ENCODE measurements at places on chromosomes 11 and 22.

- no peak for DNase-seq
Measured at GRCh38 chr11:116044941-116045340, 540.7 kb upstream of the CADM1 start.

- no peak for DNase-seq
Measured at GRCh38 chr11:113587308-113587739, 112.1 kb upstream of the DRD2 start.

GRCh38 chr22:36612458-36612857, 83.5 kb upstream of the EIF3D start:
- no peak for DNase-seq

- DNase-seq = no peak
Measured at GRCh38 chr11:12862696-12863469, 146.2 kb upstream of the RASSF10 start.

DNA sequence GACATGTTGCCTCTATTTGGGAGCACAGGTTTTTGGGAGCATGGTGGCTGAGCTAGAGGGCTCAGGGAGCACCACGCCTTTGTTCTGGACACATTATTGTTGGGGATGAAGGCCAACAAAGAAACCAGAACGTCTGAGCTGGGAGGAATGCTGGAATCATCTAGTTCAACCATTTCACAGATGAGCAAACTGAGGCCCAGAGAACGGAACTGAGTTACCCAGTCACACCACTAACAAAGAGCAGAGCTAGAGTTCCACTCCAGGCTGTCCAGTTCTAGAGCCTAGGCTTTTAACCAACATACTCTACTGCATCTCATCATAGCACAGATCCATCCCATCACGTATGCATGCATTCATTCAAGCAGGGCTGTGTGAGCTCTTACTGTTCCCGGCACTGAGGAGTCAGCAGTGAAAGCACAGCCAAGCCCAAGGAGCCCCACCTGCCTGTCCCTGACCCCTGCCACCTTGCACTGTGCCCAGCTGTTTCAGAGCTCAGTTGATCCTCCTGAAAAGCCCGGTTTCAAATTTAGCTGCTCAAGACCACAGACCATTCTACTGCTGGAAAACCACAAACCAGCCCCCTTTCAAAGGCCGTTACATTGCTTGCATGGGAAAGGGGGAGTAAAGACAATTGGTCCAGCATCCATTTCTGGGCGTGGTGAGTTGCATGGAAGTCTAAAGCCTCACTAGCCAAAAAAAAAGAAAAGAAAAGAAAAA, 16.9 kb upstream of the TCF20 start:
- DNase-seq = no peak

DNA sequence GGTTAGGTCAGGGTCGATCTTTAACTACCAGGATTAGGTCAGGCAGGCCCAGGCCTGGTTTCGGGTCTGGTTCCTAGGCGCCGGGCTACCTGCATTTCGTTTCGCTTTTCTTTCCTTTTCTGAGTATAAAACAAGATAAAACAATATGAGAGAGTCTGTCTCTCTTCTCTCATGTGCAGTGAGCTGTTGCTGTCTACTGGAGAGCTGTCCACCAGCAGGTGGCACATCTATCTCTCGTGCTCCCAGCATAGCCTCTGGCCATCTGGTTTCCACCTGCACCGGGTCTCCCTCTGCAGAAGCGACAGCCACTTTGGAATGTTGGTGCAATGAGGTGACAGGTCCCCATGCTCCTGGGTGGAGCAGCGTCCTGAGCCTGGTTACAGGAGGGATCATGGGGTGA, 27.6 kb downstream of the RIBC2 start:
- DNase-seq = no peak

GRCh38 chr11:57325735-57326048, 940 bp upstream of the TNKS1BP1 start:
- DNase-seq = no peak

DNA sequence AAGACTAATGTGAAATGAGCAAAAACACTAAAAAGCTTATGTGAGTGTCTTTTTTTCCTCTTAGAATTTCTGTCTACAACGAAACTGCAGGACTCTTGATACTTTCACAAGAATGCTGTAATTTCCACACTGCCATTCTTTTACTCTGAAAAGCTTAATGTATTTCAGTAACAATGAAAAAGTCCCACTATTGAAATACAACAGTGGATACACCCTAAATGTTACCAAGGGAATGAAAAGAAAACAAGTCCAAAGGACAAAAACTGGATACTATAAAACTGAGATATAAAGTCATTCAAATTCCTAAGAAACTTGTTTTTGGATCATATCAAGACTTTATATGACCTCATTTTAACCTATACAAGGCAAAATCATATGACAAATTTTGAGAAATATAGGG, 77.4 kb downstream of the SOX6 start:
- no peak for DNase-seq

GRCh38 chr22:26168330-26168851, 871 bp upstream of the SEZ6L start:
- no peak for DNase-seq

GRCh38 chr11:110474578-110474977, 44.8 kb downstream of the FDX1 start:
- DNase-seq = no peak

DNA sequence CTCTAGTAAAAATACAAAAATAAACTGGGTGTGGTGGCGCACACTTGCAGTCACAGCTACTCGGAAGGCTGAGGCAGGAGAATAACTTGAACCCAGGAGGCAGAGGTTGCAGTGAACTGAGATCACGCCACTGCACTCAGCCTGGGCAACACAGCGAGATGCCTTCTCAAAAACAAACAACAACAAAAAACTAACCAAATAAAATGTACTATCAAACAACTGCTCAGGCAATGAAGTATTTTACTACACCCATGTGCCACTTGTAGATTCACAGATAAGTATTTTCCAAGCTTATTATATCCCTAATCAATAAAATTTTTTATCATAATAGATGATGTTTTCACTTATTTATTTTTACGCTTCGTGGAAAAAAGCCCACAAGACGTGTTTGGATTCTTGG, 924 bp downstream of the C11orf65 start:
- no peak for DNase-seq

DNA sequence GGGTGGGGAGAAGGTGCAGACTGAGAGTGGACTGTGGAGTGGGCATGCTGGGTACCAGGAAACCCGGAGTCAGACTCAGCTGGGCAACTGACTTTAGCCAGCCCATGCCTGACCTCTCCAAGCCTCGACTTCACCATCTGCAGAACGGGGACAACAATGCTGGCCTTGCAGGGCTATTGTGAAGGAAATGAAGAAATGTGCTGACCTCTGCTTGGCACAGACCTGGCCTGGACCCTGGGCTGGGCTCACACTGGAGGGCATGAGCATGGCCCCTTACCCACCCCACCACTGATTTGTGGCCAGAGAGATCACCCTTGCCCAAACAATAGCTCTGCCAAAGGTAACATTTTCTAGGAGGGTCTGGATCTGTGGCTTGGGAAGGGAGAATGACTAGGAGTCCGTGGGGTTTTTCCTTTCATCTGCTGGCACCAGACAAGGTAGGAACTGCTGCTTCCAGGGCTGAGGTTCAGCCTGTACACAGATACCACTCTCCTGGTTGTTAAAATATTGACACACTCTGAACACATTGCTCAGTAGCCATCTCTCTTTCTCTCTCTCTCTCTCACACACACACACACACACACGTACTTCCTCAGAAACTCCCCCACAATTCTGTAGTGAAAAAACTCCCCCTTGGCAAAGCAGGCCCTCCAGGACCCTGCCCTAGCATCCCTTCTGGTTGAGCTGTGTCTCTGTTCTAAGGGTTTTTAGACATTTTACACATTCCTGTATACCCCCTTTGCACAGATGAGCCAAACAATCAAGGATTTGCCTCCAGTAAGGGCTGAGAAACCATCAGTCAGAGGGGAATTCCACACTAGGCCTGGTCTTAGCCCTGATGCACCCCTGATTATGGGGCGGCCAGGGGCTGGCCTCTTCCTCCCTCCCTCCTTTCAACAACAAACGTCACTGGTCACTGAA, 1.0 kb downstream of the MOGAT2 start:
- DNase-seq = no peak

- no peak for DNase-seq
Measured at GRCh38 chr22:32204856-32205722, at the start of gene RFPL2. Gene RFPL2 (minus strand): TSS chr22:32205073. CDS start chr22:32202451, 2,622 bp downstream.

DNA sequence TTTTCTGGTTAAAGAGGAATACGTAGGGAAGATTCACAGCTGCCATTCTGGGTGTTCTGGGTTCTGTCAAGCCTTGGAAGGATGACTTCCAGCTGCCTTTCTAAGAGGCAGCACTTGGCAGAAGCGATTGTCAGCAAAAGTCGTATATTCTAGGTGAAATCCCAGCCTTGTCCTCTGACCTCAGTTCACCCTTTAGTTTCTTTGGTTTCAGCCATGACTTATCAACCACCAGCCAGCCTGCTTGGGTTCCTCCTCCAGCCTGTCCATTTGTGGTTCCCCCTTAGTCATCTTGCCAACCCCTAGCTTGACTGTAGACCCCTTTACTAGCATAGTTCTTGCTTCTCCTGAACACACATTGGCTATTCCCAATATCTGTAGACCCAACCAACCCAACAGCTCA, 102.3 kb upstream of the CD44 start:
- DNase-seq = no peak

- no peak for DNase-seq
Measured at GRCh38 chr11:3380706-3381545, 2.0 kb upstream of the ZNF195 start.

DNA sequence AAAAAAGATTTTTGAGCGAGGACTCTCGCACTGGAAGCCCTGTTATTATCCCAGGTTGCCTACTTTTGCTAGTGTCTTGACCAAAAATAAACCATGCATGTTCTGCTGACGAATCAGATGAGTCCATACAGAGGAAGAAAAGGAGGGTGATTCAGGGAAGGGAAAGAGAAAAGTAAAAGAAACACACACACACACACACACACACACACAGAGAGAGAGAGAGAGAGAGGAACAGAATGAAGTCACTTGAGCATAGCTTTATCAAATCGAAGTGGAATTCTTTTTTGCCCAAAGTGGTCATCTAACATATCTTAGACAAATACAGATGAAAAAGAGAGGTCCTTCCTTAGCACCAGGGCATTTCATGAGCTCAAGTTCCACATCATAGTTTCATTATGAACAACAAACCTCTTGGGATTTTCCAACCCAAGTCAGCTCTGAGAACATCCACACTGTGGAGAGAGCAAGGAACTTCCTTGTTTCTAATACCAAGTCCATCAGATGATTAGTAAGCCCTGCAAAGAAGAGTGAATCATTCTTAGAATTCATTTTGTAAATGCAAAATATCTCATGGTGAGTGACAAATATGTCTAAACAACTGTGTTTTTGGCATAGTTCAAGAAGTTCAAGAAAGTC, 7.7 kb upstream of the MMP12 start:
- no peak for DNase-seq

DNA sequence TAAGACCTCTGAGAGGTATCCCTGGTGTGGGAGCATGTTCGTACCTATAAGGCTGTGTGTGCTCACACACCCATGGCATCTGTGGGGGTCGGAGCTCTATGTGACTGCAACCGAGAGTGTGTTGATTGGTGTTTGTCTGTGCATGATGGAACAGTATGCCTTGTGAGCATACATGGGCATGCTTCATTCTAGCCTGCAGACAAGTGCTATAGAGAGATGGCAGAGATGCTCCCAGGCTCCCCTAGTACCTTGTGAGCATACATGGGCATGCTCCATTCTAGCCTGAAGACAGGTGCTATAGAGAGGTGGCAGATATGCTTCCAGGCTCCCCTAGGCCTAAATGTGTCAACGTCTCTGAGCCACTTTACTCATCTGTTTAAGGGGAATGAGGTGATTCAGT, 447.5 kb downstream of the INSC start:
- DNase-seq = no peak

DNA sequence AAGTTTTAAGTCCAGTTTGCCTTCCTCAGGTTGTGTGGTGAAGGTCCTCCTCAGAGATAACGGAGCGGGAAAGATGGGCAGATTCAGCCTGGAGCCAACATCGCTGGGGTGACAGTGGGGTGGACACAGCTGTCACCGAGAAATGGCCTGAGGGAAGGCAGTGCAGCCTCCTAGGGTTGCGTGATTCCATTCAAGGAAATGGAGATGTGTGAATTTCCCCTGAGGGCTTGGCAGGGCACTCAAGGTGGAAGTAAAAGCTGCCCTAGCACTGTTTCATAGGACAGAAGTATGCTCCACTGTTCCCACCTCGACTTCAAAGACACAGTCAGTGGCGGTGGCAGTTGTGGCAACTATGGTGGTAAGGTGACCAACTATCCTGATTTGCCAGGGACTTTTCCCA, 15.4 kb upstream of the CAT start:
- no peak for DNase-seq

- no peak for DNase-seq
Measured at GRCh38 chr11:11422411-11423128, 69.5 kb upstream of the CSNK2A3 start.

GRCh38 chr22:22835771-22836291, 51.8 kb upstream of the IGLL5 start:
- DNase-seq = no peak

- DNase-seq = no peak
Measured at GRCh38 chr11:94972700-94973098, 657 bp downstream of the CWC15 start.

DNA sequence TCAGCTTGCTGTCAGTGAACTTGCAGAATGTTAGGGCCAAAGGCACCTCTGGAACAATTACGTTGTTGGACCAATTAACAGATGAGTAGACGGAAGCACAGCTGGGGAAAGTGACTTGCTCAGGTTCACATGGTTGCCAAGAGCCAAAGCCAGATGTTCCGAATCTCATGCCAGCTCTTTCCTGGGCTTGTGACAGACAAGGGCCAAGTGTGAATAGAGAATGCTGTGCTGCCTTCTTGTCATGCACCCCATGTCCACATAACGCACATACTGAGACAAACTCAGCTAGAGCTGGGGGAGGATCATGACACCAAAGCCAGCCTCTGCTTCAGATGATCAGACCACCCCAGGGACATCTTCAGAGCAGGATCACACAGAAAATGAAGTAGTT, 616.3 kb downstream of the INSC start:
- DNase-seq = no peak

GRCh38 chr11:12746593-12747097, 72.4 kb downstream of the TEAD1 start:
- DNase-seq = no peak

GRCh38 chr11:17506942-17507341, 30.3 kb upstream of the ABCC8 start:
- DNase-seq = no peak

- DNase-seq = no peak
Measured at GRCh38 chr11:75801362-75802020, 13.5 kb upstream of the UVRAG start.

- no peak for DNase-seq
Measured at GRCh38 chr11:69005631-69006368, 7.2 kb downstream of the MRGPRF start.

DNA sequence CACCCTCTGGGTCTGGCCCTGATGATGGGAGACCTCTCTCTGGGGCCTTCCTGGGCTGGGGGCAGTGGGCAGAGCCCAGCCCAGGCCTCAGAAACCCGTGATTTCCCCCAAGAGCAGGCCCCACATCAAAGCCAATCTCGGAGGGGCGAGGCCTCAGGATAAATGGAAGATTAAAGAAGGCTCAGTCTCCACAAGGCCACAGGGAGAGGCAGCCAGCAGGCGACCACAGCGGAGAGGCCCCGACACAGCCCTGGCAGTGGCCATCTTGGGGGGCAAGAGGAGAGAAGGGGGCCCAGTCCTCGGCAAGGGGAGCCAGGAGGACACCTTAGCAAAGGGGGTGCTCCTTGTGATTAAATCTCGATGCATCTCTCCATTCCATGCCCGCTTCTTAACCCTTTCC, 12.5 kb upstream of the CREB3L1 start:
- no peak for DNase-seq
